ENCODE measurements at places on chromosomes 16 and 17. TPM values are rescaled to one million over a fixed set of nuclear protein-coding genes. Genes with fewer than 3 reads are reported as not detected.

Gene TNFSF13
- total RNA-seq = 7.6 TPM

Gene ABCC6
- total RNA-seq = 3.0 TPM

Gene FBRS
- 30.7 TPM for total RNA-seq

Gene MPP2
- 24.1 TPM for total RNA-seq

Gene CD300E
- not detected for total RNA-seq

Gene NPTX1
- 12.9 TPM for total RNA-seq

Gene SCNN1B
- total RNA-seq = 0.66 TPM

Measured in camera-type eye (tissue), 1 donor.